Neural crest cell (in vitro differentiated cells): ENCODE measurements at places on chromosomes 11 and 22.

- DNase-seq: no peak
Measured at GRCh38 chr22:37290737-37291136, 8.4 kb downstream of the CYTH4 start.

DNA sequence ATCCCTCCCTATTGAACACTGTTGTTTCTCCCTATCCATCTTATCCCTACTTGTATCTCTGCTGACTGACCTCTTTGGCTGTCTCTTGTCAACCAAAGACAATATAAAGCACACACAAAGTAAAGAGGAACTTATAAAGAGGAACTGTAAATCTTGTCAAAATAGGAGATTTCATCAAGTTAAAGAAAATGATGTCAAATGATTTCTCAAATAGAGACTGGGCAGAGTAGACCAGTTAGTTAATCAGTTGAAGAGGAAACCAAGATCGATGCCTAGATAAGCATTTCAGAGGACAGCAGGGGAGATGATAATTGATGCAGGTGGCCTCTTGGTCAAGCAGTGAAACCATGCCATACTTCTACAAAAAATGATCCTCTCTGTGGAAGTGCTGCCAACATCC, 22.7 kb downstream of the KCNQ1OT1 start:
- no peak for DNase-seq

DNA sequence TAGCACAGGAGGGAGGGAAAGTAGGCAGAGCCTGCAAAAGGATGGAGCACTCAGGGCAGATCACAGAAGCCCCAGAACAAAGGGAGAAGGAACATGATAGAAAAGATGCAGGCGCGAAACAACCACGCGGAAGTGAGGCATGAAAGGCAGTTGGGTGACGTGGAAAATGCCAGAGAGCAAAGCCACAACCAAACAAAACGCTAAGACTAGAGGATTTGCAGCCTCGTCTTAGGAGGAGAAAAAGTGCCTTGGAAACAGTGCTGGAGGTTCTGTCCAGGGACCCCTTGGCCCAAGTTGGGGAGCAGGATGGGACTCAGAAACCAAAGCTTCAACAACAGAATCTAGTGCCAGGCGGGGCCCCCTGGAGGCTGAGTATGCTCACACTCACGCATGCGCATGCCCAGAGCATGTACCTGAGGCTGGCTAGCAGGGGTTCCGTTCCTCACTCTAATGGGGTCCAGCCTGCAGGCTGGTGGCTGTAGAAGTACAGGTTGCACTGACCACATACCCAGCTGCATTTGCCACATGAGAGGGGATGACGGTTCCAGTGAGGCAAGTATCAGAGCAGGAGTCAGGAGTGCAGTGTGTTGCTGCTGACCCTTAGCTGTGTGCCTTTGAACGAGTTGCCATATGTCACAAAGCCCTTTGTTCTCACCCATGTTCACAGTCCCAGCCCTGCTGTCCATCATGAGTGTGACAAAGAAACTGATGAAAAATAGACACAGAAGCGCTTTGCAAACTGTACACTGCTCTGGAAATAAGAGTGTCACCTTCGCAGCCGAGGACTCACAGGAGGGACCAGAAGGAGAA, 568.6 kb upstream of the CADM1 start:
- peak; percentile 46 for DNase-seq

- no peak for DNase-seq
Measured at GRCh38 chr11:123264431-123264780, 69.4 kb upstream of the CLMP start.

- DNase-seq: no peak
Measured at GRCh38 chr11:15670520-15671070, 555.9 kb downstream of the INSC start.

- no peak for DNase-seq
Measured at GRCh38 chr11:117696540-117696939, 100.5 kb downstream of the DSCAML1 start.

DNA sequence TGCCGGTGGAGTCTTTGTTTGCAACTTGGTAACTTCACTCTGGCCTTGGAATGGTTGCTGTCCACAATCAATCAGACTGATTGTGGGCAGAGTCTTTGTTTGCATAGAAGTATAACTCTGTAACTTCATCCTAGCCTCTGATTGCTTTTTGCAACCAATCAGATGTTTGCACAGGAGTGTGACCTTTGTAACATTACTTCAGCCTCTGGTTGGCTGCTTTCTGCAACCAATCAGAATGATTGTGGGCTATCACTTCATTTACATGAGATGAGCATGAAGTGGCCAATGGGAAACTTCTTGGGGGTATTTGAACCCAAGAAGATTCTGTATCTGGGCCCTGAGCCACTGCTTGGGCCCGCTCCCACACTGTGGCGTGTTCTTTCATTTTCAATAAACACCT, 79.6 kb upstream of the CLDN5 start:
- no peak for DNase-seq

DNA sequence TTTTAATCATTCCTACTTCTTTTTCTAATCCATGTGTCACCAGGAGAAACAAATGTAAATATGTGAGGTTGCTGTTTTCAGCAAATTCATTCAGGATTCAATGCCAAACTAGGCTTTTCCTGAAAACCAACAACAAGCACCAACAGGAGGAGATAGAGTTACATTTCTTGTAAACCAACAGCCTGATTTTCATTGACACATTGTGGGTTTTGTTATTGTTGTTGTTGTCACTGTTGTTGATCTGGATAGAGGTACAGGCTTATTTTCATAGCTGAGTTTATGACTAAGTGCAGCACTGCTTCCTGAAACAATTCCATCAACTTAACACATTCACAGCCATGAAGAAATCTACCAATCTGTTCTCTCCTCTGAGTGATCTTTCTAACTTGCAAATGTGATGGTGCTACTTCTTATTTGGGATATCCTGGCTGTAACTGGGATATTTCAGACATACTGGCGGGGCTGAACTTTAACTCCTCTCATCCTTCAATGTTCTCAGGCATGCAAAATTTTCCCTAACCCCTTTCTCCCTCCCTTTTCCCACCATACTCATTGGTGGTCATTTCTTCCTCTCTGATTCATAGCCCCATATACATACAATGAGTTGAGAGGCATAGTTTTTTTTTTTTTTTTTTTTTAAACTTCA, 65.5 kb downstream of the ME3 start:
- no peak for DNase-seq

DNA sequence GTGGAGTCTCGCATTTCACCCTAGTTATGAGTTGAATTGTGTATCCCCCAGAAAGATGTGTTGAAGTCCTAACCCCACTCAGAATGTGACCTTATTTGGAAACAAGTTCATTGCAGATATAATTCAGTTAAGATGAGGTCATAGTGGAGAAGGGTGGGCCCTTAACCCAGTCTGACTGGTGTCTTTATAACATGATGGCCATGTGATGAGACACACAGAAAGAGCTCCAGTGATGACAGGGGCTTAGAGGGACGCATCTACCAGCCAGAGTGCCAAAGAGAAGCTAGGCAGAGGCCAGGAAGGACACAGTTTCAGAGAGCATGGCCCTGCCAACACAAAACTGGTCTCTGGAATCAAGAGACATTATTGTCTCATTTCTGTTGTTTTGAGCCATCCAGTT, 50.3 kb downstream of the LARGE1 start:
- no peak for DNase-seq

- no peak for DNase-seq
Measured at GRCh38 chr11:64011371-64011770, 24.4 kb upstream of the FLRT1 start.

DNA sequence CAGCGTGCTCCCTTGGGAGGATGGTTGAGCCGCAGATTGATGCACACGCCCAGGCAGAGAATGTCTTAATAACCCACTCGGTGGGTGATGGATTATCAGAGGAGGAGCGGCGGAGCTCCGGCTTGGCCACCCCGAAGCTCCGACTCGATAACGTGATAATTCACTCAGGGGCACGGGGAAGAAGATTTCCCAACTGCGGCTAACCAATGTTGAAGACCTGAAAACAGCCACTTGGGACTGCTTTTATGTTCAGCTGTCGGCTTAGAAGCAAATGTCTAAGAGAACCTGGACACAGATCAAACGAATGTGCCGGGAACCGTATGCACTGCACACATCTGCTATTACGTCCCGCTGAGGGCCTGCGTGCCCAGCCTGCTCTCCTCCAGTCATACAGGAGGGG, 206.8 kb upstream of the CADM1 start:
- DNase-seq: no peak

DNA sequence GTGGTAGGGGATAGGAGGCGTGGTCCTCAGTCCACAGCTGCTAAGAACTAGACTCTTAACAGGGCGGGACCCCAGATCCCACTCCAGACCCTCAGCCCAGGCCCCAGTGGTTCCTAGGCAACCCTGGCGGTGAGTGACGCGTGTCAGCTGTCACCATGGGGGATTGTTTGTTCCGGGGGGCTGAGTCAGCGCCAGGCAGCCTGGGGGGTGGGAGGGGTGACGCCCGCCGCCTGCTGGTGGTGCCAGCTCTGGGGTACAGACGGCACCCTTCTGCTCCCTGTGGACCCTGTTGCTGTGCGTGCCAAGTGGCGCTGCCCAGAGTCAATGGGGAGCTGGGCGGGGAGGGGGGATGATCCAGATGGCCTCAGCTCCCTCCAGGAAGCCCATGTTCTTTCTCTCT, 2.5 kb downstream of the CNIH2 start:
- no peak for DNase-seq
